NCI-H2029 treated with DMSO at 0.1 percent for 48 hours (cell line): ENCODE measurements at places on chromosomes 4 and X.

- no peak for DNase-seq
Measured at GRCh38 chr4:132767901-132768300, 381.2 kb upstream of the PCDH10 start.

DNA sequence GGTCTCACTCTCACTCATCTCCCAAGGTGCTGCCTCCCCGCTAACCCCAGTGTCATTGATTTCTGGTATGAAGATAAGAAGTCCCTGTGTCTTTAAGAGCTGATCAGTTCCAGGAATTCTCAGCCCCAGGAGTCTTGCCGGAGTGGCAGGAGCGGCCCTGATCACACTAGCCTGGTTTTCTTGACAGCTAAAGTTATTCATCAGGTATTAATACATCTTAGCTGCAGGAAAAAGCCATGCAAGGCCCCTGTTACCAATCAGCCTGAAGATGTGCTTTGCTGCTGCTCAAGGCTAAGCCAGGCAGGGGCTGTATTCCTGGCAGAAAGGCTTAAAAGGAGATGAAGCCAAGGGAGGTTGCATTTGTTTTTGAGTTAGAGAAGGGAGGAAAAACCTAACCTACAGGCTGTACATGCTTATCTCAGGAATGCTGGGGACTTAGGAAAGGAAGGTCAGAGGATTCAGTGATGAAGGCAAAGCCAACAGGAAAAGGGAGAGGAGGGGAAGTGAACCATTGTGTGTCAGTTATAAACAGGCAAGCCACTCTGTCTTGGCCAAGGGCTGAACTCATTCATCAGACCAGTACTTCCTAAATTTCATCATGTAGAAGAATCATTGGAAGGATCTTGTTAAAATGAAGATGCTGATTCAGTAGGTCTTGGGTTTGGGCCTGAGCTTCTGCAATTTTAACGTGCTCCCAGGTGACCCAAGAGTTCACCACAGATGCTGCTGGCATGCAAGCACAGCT is 8.6 kb downstream of the SRPX start:
- no peak for DNase-seq

DNA sequence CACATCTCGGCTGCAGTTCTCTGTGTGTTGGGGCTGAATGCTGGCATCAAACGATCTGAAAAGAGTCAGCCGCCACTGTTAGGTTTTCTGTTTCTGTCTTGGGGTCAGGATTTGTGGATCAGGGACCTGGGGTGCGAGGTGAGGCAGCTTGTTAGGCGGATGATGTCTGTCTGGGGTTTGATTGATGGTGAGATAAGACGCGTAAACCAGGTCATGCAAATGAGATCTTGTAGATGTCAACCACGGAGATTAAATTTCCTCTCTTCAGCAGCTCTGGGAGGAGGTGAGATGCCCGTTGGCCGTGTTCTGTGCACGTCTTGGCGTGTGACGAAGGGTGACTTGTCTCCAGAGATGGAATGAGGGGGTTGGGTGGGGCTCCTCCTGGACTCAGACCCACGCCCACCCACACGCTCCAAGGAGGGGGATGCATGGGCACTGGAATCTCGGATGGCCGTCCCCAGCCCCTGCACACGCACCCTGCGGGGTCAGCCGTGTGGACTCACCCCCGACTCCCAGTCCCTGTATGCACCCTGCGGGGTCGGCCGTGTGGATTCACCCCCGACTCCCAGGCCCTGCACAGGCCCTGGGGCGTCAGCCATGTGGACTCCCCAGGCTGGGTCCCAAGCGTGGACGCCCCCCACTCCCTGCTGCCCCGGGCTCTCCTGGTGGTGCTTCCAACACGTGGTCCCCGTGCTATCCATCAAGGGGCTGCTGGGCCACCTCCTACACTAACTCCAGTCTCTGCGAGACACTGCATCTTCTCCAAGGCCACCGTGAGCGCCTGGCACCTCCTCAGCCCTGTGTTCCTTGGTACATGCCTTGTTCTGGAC is 16.0 kb upstream of the UVSSA start:
- no peak for DNase-seq

- DNase-seq = no peak
Measured at GRCh38 chr4:171588051-171588545, 225.1 kb upstream of the GALNTL6 start.

DNA sequence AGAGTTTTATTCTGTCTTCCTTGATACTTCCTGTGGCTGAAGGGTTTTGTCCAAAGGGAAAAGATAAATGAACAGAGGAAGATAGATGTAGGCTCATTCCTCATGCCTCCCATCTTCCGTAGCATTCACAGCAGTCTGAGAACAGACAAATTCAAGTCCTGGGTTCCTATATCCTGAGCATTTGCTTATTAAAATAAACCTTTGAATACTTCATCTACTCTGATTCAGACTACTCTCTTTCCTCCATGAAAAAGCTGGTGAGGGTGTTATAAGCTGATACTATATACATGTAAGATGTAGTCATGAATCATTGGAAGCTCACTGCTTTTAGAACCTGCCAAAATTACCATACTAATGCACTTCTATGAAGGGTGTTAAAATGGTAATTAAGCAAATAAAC is 61.2 kb downstream of the GAB1 start:
- no peak for DNase-seq

DNA sequence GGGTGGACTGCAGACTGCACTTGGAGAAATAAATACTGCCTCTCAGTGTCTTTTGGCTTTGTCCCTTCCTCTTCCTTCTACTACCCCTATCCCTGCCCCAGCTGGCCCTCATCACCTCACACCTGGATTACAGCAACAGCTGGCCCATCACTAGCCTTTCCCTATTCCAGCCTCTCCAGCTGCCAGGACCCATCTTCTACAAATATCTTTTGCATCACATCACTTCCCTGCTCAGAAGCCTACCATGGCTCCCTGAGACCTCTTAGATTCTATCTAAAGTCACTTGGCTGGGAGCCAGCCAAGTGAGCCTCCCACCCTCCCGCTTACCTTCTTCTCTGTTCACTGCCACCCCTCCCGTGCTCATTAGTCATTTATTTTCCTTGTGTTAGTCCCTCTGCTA is 66.8 kb downstream of the TSC22D3 start:
- no peak for DNase-seq

- no peak for DNase-seq
Measured at GRCh38 chr4:111842336-111842735, 302.9 kb upstream of the FAM241A start.

DNA sequence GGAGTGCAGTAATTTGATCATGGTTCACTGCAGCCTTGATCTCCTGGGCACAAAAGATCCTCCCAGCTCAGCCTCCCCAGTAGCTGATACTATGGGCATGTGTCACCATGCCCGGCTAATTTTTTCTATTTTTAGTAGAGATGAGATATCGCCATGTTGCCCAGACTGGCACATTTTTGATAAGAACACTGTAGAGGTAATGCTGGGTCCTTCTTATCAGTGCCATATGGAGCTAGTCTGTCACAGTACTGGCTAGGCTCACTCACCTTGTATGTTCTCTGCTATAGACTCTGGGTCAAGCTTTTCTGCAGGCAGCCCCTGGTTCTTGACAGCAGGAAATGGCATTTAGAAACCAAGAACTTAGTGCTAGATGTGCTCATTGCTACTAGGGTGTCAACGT is 53.9 kb downstream of the BCOR start:
- no peak for DNase-seq

GRCh38 chr4:156609421-156609820 is 362.2 kb downstream of the PDGFC start:
- no peak for DNase-seq

DNA sequence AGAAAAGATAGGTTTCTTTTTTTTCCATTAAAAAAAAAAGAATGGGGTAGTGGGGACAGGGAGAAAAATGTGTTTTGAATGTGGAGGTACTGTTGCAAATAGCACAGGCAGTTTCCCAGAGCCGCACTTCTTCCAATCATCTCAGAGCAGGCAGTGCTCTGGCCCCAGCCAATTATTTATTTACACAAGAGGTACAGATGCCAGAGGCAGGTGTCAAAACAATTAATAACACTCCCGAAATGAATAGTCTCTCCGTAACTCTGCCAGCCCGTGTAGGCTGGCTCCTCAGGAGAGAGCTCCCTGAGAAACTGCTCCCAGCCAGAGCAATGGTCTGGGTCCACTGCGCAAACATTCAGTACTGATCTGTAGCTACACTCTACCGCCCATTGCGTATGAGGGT is 130.8 kb upstream of the IL1RAPL2 start:
- DNase-seq = peak; percentile 25

DNA sequence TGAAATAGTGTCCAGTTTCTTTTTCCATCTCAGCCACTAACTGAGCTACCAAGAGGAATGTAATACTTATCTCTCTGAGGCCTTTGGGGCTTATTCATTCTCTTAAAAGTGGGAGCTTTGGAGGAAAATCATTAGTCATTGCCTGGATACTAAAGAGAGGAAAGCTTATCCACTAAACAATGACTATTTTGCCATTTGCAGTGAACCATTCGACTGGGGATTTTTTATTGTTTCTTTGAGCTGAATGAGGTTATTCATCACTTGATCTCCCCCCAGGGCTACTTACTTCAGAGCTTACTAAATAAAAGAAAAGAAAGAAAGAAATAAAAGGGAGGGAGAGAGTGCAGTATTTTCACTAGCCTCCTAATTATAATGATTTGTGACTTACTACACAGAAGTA is 1329.5 kb upstream of the TENM3 start:
- no peak for DNase-seq

DNA sequence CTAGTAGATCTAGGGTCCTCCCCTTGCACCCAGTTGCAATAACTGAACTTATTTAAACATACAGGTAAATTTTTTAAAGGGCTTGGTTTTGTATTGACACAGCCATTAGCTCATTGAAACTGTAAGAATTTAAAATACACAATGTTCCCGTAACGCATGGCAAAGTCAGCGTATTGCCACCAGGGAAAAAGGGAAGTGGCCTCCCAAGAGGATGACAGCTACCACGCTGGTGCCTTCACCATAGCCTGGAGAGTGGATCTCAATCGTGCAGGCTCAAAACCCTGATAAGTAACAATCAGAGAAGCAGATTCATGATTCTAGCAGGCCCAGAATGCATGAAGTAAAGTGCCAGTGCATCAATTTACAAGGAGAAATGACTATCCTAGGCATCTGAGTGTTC is 49.4 kb upstream of the RELL1 start:
- no peak for DNase-seq

DNA sequence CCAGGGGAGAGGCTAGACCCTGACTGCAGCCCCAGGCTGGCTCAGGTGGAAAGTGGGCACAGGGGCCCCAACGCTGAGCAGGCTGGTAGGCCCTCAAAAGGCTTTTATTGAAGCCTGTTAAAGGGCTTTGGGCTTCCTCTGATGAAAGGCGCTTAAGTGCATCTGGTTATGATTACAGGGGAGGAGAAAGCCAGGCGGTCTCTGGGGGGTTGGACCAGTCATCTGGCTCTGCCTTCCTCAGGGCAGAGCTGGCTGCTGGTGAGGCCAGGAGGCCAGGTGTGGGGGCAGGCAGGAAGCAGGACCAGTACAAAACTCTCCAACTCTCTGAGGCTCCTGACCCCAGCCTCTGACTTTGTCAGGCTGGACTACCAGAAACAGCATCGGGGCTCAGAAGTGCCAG is 68.8 kb upstream of the BCOR start:
- no peak for DNase-seq

- no peak for DNase-seq
Measured at GRCh38 chr4:94475794-94476193, 24.1 kb downstream of the PDLIM5 start.

DNA sequence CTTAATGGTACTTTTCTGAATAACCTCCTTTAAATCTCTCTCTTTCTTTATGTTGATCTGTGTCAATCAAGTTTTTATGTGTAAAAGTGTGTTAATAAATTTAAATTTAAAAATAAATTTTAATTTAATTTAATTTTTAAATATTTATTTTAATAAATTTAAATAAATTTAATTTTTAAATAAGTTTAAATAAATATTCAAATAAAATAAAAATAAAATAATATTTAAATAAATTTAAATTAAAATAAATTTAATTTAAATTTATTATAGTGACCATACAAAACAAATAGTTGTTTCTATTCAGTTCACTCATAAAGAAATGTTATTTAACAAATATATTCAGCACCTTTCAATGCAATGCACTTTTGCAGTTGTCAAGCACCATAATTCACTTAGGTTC is 146.9 kb downstream of the GRID2 start:
- no peak for DNase-seq

GRCh38 chr4:153038623-153039311 is 102.6 kb downstream of the FHDC1 start:
- DNase-seq = peak; percentile 22

DNA sequence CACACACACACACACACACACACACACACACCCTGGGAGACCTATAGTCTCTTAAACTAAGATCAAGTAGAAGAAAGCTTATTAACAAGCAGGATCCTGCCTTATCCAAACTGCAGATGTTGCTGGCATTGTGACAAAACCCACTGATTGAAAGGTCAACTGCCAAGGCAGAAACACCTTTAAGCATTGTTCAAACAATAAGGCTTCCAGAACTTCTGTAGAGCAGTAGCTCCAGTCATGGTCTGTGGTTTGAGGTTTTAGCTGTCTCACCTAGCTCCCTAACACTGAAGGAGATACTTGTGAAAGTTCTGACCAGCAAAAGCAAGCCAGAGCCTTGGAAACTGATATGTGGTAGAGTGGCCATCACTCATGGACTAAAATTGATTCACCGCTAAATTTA is 59.8 kb downstream of the PTCHD1 start:
- peak; percentile 21 for DNase-seq

- DNase-seq = no peak
Measured at GRCh38 chr4:37769391-37769989, 57.0 kb upstream of the PGM2 start.

- DNase-seq = peak; percentile 80
Measured at GRCh38 chr4:82201805-82202641, 171.8 kb downstream of the HNRNPD start.

DNA sequence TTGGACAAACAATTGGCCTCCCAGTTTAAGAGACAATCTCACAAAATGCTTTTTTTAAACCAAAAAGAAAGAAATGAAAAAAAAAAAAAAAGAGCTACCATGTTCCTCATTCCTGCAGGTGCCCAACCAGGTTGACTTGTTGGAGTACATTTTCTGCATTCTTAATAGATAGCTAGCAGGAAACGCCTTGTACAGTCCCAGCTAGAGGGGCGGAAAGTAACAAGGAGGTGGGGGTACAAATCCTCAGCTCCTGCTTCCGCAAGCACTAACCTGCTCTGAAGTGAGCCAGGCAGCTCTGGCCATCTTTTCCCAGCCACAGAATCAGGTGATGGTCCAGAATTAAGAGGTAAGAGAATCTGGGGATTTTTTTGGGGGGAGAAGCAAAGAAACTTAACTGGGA is at the start of gene VGLL1:
Gene VGLL1, plus strand, starts transcription at position 265 of the 400 bp plus-strand sequence. CDS start 3,806 bp downstream, outside the sequence.
- DNase-seq = no peak

GRCh38 chrX:103503853-103504207 is 15.5 kb downstream of the RAB40A start:
- DNase-seq = no peak

- no peak for DNase-seq
Measured at GRCh38 chrX:46268412-46268811, 276.8 kb downstream of the ZNF674 start.

DNA sequence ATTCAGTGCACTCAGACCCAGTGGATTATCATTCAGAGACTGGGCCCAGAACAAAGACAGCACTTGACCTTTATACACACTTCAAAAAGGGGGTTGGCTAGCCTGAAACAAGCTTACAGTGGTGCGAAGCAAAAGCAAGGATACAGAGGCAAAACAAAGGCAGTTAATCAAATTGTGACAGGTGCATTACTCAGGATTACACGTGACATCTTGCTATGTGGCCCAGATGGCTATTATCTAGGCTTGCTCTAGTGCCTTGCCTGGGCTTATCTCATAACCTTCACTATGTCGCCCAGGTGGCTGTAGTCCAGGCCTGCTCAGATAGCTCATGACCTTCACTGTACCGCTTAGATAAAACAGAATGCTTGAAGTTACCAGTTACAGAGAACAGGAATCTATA is 1092.1 kb upstream of the PRKX start:
- DNase-seq = no peak
